ENCODE measurements at places on chromosomes 5 and 9.
A peak's percentile ranks its signal among the peaks of the same experiment; 100 is the strongest.

DNA sequence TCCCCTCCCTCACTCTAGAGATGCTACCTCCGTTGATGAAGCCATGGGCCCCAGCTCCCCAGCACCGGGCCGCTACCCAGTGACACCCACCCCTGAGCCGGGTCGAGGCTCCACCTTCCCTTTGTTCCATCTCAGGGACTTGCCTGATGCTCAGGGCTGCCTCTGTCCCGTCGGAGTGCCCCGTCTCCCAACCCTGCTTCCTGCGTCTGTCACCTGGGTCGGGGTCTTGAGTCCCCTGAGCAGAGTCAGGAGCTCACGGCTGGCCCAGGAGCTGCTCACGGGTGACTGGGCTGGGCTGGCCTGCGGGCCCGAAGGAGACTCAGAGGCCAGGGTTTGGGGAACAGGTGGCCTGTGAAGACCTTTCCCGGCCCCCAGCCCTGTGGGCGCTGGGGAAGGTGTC is 85.3 kb downstream of the KCNT1 start:
- no peak for DNase-seq

GRCh38 chr5:173815571-173815970 is 72.6 kb upstream of the CPEB4 start:
- DNase-seq, result no peak

- DNase-seq, result peak; percentile 86
Observed at GRCh38 chr9:136327304-136327974, at the start of gene GPSM1. GPSM1 (plus strand) TSS chr9:136327539; CDS start chr9:136327696, 157 bp downstream.

- DNase-seq, result peak; percentile 68
Observed at GRCh38 chr5:72141440-72142355, 34.4 kb downstream of the MAP1B start.

DNA sequence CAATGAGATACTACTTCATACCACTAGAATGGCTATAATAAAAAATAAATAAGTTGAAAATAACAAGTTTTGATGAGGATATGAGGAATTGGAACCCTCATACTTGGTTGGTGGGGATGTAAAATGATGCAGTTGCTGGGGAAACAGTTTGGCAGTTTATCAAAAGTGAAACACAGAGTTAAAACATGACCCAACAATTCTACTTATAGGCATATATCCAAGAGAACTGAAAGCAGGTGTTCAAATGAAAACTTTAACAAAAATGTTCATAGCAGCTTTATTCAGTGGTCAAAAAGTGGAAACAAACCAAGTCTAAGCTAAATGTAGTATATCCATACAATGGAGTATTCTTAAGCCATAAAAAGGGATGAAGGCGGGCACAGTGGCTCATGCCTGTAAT is 13.1 kb upstream of the LHFPL2 start:
- DNase-seq, result no peak

DNA sequence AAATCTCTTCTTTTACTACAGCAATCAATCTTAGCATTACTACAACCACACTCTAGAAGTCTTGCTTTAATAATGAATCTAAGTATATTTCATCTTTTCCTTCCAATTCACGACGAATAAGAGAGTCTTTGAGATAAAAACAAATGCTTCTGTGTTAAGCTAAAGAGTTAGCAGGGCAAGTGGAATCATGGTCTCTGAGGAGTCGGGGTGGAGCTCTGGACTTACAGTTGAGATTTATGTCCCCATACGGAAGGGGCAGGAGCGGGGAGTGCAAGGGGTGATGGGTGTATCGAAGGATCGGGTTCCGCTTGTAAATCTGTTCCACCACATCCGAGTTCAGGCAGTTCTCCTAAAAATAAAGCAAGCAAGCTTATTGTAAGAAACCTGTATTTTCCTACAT is 59.0 kb upstream of the RETREG1 start:
- DNase-seq, result no peak

- no peak for DNase-seq
Observed at GRCh38 chr5:68189171-68189570, 26.4 kb upstream of the PIK3R1 start.

- DNase-seq, result no peak
Observed at GRCh38 chr9:130508218-130508617, 63.5 kb downstream of the ASS1 start.

DNA sequence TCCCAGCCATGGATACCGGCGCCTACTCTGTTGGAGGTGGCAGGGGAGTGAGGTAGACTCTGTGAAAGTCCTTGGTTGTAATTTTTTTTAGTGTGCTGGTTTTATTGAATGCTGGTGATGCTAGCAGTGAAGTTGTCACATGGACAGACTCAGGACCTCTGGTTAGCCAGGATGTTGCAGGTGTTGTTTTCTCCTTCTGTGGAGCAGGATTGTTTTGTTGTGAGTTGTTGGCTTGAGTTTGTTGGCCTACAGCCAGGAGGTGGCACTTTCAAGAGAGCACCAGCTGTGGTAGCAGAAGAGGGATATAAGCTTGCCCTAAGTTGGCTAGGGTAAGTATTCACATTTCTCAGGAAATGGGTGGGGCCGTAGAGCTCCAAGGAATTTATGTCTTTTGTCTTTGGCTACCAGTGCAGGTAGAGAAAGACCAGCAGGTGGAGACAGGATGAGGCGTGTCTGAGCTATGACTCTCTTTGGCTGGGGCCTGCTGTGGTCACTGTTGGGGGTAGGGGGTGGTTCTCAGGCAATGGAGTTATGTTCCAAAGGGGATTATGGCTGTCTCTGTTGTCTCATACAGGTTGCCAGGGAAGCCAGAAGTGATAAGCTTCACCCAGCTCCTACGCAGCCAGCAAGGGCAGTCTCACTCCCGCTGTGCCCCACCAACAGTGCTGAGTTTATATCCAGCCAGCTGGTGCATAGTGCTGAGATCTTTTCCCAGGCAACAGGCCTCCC is 248.7 kb downstream of the TAF11L14 start:
- no peak for DNase-seq

GRCh38 chr9:17528859-17529258 is 50.0 kb upstream of the SH3GL2 start:
- DNase-seq, result no peak

DNA sequence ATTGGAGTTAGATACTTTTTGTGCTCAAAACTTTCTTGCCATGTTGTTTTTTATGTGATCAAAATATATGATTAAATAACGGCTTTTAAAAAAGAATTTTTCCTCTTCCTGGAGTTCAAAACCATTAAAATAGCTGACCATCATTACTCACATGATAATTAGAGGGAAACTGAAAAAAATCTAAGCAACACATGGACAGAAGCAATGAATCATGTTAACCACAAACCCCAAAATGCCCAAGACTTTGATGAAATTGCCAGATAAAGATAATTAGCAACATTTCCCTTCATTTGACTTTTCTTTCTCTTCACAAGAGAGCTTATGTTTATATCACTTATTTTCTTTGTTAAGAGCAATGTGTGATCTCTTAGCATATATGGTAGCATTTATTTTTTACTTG is 1294.2 kb downstream of the EFNA5 start:
- no peak for DNase-seq

DNA sequence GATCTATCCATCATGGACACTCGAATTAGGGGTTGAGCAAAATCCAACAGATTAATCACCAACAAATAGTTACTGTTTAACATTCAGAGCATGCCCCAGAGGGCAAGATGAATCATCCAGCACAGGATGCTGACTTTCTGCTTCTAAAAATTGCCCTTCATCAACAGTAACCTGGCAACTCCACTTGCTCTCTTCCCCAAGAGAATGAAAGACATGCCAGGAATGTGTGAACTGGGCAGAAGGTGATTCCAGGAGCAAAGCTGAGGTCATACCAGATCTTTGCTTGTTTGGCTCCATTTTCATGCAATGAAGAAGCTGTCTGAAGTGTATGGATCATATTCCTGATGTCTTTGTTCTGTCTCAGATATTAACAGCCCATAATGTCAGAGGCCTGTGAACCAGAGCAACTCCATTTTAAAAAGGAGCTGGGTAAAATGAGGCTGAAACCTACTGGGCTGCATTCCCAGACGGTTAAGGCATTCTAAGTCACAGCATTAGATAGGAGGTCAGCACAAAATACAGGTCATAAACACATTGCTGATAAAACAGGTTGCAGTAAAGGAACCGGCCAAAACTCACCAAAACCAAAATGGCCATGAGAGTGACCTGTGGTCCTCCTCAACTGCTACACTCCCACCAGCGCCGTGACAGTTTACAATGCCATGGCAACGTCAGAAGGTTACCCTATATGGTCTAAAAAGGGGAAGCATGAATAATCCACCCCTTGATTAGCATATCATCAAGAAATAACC is 2.5 kb upstream of the ZNF367 start:
- DNase-seq, result peak; percentile 86

Measured in hepatic stellate cell (primary cell).